LoVo (cell line): ENCODE measurements at places on chromosomes 7 and 10.

DNA sequence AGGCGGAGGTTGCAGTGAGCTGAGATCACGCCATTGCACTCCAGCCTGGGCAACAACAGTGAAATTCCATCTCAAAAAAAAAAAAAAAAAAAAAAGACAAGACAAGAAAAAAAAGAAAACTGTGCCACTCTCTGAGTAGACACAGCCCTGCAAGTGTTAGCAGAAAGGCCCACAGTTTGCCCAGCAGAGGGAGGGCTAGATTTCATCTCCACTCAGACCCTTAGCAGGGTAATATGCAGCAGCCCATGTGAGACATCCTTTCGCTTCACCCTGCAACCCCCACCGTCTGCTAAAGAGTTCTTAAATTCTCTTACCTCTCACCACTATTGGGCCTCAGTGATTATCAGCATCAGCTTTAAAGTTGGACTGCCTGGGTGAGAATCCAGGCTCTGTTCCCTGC is 38.2 kb downstream of the CTNNA3 start:
- no peak for DNase-seq

DNA sequence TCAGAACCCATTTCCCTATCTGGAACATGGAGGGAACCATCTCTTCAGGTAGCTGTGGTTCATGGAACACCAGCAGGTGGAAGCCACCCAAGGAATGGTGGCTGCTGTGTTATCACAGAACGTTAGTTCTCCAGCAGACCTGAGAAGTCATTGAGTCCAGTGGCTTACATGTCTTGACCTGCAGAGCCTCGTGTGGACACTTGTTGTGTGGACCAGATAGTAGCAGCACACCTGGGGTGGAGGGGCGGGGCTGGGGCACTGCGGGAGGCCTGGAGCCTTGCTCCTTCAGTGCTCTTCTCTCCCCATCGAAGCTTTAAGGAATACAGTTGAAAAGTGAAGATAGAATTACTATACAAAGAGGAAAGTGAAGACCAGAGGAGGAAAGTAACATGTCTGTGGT is 42.4 kb downstream of the VWA2 start:
- no peak for DNase-seq

DNA sequence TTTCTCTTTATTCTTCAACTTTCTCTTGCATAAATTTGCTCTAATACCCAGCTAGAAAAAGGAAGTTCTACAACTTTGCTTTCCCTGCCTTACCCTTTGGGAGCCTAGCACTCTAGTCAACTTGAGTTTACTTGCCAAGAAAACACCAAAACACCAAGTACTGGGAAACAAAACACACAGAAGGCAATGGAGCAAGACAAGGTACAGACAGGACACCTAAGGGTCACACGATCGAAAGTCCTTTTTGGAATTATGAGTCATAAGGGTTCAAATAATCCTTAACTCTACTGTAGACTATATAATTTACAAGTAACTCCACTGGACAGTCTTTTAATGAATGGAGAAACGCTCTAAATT is 42.6 kb upstream of the ANAPC16 start:
- DNase-seq: no peak

DNA sequence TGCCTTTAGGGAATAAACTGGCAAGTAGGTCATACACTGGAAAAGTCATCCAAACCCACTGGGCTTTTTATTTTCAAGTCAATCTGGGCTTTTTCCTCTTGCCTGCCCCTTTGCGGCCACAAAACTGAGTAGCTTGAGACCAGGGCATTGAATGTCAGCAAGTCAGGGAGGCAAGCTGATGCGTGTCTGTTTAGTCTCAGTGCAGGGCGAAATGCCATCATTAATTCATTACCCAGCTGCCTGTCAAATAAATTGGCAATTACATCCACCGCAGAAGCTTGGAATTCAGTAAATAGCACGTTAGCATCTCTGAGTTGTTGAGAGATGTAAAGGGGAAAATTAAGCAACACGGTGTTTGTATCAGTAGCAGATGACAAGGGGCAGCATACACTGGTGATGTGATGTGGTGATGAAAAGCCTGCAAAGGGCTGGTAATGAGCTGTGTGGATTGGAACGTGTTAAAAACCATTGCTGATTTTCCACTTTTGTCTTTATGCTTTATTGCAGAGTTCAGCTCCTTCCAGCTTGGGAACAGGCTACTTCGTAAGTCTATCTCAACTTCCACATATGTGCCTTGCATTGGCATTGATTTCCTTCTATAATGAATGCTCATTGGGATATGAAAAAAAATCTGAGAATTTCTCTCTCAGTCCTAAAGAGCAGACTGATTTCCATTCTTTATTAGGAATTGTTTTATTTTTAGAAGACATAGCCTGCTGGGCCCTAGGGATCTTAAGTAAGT is 535.9 kb downstream of the AUTS2 start:
- no peak for DNase-seq

GRCh38 chr7:140035400-140036223 is 27.1 kb downstream of the PARP12 start:
- DNase-seq: no peak

DNA sequence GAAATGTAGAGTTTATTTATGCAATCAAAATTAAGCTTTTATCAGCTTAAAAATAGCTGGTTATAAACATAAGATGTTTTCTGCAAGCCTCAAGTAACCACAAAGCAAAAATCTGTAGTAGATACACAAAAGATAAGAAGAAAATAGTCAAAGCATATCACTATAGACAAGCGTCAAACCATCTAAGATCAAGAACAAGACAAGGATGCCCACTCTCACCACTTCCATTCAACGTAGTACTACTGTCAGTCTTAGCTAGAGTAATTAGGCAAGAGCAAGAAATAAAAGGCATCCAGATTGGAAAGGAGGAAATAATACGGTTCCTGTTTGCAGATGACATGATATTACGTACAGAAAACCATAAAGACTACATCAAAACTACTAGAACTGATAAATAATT is 17.5 kb upstream of the CYP2E1 start:
- DNase-seq: no peak

DNA sequence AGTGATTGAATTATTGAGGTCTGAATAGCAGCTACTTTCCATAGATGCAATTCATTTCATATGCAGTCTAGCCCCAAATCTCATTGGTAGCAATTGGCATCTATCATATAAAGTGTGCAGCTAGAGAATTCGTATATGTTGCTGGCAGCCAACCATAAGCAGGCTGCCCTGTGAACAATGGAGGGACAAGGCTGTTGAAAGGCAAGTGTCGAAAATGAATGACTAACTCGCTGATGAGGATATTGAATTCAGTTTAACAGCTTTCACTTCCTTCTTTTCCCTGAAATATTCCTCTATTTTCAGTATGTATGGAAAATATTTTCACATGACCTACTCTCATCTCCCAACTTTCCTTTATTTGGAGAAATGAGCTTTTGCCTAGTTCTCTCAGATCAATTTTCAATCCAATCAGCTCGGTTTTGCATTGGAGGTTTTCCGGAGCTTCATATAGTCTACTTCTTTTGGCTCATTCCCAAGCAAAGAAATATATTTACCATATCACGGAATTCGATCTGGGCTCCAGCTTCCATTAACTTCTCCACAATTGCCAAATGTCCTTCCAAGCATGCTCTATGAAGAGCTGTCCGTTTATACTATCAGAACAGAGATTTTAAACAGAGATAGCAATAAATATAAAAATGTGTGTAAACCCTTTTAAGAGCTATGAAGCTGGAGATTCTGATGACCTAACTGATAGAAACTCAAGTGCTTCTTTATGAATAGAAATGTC is 3.5 kb downstream of the ANKRD1 start:
- DNase-seq: no peak

DNA sequence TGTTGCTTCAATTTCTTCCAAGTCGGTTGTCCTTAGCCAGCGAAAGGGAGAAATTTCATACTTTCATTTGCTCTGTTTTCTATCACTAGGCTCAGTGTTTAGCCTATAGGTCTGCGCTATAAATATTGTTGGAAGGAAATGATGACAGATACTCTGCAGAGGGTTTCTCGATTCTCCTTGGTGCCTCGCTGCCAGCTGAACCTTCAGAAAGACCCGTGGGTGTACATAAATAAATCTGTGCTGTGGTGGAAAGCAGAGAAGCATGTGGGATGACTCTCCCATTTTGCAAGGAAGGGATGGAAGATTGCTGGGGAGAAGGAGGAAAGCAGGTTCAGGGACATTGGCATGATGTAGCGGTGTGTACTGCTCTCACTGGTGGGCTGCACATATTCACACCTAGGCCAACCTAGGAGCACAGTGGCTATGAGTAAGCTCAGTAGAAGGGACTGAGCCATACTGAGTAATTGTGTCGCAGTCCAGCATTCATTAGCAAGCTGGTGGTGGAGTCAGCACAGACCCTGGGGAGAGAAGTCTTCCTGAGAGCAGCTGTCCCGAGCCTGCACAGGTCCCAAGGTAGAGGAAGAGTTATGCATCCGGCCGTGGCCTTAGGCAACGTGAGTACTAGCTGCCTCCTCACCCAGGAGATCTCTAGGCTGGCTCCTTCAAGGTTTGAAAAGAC is 50.5 kb downstream of the PNLIPRP3 start:
- no peak for DNase-seq

DNA sequence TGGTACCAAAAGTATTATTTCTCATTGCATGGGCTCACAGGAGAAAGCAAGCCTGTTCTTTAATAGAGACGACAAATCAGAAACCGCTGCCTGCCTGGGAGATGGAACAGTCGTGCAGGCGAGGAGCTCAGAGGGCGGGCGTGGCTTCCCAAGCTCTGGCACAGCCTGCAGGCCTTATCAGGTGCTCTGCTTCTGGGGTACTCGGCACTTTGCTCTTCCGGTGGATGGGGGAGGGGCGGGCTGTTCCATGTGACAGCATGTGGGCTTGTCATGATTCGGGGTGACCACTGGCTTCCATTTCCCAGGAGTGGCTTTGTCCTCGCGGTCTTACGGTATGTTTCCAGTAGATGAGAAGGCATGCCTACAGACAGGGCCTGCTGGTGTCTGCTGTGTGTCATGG is 228.6 kb downstream of the MGMT start:
- no peak for DNase-seq

GRCh38 chr7:70694971-70695794 is 436.8 kb upstream of the GALNT17 start:
- DNase-seq: no peak

DNA sequence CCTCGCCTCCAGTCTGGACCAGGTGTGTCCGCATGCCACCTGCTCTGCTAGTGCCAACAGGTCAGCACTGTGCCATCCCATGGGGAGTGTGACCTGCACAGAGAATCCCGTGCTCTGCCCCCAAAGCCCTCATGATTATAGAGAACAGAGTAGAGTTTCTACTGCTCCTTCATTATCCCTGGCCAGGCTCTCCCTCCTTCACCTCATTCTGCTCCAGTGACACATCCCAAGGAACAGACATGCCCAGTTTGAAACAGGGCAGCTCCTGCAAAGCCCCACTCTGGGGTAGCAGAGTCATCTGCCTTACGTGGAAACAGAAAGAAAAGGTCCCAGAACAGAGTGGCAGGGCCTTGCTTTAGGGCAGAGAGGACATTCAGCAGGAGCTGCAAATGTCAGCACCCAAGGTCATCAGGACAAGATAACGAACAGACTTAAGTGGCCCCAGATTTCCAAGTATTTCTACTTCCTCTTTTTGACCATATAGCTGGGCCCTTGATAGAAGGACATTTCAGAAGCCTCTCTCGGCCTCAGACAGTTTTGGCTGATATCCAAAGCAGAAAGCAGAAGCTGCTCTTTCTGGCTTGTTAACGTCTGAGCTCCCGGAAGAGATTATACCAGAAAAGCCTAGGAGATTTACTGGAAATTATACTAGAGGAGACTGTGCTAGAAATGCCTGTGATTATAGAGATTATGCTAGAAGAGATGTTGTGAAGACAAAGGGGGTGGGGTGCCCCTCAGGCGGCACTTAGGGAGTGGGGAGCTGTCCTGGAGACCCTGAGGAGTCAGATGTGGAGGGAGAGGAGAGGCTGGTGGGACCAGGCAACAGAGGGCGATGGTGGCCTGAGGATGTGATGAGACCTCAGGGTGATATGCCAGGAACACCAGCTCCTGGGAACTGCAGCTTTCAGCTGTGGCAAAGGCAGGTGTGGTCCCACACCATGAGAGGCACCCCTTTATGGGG is 12.6 kb downstream of the TMEM176B start:
- no peak for DNase-seq

- no peak for DNase-seq
Measured at GRCh38 chr7:15086131-15086611, 183.6 kb upstream of the DGKB start.

GRCh38 chr10:12252882-12253546 is 57.0 kb downstream of the CDC123 start:
- no peak for DNase-seq

DNA sequence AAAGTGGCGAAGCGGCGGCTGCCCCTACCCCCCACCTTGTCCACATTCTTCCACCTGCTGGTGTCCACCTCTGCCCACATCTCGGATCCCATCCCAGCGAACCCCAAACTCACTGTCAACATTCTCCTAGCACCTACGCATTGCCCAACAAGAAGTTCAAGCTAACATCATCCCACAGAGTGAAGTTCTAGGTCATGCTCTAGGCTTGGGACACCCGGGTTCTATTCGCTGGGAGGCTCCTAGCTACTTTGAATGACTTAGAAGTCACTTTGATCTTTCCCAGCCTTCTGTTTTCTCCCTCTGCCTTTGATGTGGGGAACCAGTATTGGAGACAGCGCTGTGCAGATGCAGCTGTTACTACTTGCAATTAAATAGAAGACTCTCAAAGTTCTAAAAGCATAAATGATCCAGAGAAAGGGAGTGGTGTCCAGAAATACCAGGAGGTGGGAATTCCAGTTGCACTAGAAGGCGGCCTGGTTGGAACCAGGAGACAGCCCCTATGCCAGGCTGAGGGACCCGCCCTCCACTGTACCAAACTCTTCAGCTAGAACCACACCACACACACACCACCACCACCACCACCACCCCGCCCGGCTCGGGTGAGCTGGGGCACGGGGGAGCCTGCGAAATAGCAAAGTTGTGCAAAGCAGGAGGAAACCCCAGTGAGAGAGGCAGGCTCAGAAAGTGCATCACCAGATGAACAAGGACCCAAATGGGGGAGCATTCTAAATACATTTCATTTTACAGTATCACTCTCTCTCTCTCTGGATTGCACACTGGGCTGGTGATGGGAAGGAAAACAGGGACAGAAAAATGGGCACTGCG is 5.5 kb upstream of the VGF start:
- no peak for DNase-seq

GRCh38 chr7:11130601-11131000 is 156.9 kb downstream of the PHF14 start:
- no peak for DNase-seq

- peak; percentile 18 for DNase-seq
Measured at GRCh38 chr7:129845178-129845971, 107.4 kb downstream of the UBE2H start.

- peak; percentile 69 for DNase-seq
Measured at GRCh38 chr7:36037121-36037662, 115.9 kb upstream of the EEPD1 start.

- DNase-seq: no peak
Measured at GRCh38 chr7:2775376-2775775, 68.7 kb downstream of the GNA12 start.

DNA sequence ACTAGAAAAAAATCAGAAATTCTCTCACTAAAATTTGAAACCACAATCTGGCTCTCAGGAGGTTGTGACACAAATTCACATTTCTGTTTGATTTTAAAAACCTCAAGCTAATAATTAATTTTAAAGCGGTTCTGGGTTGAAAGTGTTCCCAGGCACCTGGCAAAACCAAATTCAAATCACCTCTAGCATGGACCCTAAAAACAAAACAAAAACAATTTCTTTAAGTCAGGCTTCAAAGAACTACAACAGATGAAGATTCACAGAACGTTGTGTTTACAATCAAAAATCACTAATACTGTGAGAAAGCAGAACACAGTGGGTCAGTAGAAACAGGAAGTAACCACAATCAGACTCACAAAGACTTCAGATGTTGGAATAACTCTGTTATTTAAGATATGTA is 7.2 kb upstream of the RELN start:
- no peak for DNase-seq
